ENCODE measurements at places on chromosomes 11 and 22.

GRCh38 chr11:117815262-117815803 lies 9.2 kb downstream of the FXYD2 start:
- no peak for DNase-seq

GRCh38 chr11:2770761-2771301 lies 71.0 kb upstream of the KCNQ1OT1 start:
- DNase-seq: peak; percentile 7

GRCh38 chr11:76756341-76756741 lies 26.8 kb upstream of the TSKU start:
- DNase-seq: no peak

GRCh38 chr22:49087198-49087597 lies 740.5 kb downstream of the BRD1 start:
- peak; percentile 26 for DNase-seq

DNA sequence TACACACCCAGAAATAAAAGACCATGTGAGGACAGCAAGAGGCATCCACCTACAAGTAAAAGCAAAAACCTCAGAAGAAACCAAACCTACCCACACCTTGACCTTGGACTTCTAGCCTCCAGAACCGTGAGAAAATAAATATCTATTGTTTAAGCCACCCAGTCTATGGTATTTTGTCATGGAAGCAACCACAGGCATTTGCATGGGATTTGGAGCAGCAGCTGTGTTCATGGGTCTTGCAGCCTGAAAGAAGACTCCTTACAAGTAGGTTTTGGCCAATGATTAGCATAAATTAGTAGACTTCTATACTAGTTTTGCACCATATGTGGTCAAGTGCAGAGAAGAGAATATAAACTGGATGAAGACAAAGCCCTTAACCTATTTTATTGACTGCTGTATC lies 27.9 kb downstream of the FSHB start:
- DNase-seq: no peak

DNA sequence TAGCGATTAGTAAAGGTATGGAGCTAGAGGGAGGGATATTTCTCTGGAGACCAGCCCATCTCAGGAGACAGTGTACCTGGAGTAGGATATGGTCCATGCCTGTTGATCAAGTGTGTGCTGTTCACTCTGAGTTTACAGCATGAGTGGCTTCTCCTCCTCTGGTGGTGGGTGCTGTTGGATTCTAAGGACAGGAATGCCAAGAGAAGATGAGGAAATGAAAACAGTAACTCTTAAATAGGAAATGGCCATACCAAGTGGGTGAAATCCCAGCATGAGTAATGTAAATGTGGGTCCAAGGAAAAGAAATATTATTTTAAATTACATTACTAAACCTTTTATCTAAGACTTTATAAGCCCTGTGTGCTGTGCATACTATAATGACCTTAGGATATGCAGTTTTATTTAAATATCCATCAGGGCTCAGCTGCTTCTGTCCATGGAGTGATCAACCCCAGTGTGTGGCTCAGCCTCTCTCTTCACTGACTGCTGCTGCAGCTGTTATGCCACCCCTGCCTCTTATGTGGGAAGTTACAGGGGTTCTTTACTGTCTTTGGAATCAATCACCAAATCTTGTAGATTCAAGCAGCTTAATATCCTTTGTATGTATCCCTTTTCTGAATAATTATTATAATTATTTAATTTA lies 54.3 kb downstream of the FAT3 start:
- no peak for DNase-seq

DNA sequence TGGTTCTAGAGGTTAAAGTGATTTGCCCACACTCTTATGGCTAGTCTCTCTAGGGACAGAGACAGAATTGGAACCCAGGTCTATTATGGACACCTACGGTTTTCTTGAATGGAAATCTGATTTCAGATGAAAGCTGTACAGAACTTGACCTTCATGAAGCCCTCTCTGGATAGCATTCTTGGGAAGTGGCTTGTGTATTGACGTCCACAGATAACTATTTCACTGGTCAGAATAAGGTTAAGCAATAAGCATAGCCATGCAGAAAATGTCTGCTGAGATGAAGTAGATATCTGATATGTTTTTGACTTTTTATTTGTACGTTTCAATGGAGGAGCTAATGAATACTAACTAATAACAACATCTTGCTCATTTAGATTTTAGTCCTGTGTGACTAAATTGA lies 1.1 kb downstream of the TLCD5 start:
- DNase-seq: no peak

- DNase-seq: peak; percentile 79
Observed at GRCh38 chr22:50674606-50675552, 2.3 kb downstream of the SHANK3 start.

- DNase-seq: no peak
Observed at GRCh38 chr11:119567688-119568582, 145.0 kb upstream of the THY1 start.

GRCh38 chr22:43128116-43128515 lies 15.1 kb downstream of the MCAT start:
- no peak for DNase-seq

GRCh38 chr11:96543177-96543576 lies 153.4 kb downstream of the JRKL start:
- no peak for DNase-seq

DNA sequence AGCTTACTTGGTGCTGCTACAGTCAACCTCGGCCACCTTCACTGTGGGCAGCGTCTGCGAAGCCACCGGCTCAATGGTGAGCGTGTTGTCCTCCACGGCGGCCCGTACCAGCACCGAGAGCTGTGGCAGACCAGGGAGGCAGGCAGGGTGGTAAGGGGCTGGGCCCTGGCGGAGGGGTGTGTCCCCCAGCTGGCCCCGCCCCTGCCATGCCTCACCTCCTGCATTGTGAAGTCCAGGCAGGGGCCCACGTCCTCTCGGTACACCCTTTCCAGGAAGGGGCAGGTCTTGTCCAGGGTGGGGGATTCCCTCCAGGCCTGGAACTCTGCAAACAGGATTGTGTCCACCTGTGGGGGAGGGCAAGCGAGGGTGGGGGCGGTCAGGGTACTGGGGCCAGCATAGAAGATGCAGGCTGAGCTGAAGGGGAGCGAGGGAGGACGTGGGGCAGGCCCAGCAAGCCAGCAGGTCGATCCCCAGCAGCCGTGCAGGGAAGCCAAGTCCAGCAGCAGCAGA lies 12.8 kb downstream of the RAB3IL1 start:
- DNase-seq: no peak

GRCh38 chr11:16921019-16921418 lies 93.2 kb downstream of the PLEKHA7 start:
- no peak for DNase-seq

GRCh38 chr22:24526191-24526590 lies 28.7 kb downstream of the GUCD1 start:
- DNase-seq: peak; percentile 54

GRCh38 chr11:47941907-47942558 lies 38.3 kb upstream of the PTPRJ start:
- no peak for DNase-seq

GRCh38 chr22:39724390-39724789 lies 153.8 kb downstream of the CACNA1I start:
- no peak for DNase-seq

- no peak for DNase-seq
Observed at GRCh38 chr11:72483412-72484186, 49.3 kb upstream of the CLPB start.

- DNase-seq: no peak
Observed at GRCh38 chr11:78810559-78811009, 235.9 kb upstream of the NARS2 start.

DNA sequence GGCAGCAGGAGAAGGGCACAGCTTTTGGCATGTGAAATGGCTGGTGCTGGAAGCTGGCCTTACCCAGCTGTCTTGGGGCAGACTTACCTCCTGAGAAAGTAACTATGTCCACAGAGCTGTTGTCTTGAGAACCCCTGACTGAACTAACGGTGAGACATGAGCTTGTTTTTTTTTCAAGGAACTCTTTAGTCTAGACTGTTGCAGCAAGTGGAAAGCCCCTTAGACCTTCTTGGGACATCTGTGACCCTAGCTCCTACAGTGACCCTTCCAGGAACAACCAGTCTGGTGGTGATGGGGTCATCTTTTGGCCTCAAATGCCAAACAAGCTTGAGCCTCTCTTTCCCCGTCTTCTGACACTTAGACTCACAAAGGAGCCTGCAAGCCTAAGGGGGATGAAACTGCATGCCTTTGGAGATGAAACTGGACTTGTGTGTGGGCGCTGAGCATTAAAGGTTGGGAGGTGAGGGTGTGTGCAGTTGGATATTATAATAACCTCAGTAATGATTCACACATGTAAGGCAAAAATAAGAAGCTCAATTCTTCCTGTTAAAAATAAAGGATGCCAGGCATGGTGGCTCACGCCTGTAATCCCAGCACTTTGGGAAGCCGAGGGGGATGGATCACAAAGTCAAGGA lies 35.4 kb downstream of the SDHD start:
- DNase-seq: no peak

DNA sequence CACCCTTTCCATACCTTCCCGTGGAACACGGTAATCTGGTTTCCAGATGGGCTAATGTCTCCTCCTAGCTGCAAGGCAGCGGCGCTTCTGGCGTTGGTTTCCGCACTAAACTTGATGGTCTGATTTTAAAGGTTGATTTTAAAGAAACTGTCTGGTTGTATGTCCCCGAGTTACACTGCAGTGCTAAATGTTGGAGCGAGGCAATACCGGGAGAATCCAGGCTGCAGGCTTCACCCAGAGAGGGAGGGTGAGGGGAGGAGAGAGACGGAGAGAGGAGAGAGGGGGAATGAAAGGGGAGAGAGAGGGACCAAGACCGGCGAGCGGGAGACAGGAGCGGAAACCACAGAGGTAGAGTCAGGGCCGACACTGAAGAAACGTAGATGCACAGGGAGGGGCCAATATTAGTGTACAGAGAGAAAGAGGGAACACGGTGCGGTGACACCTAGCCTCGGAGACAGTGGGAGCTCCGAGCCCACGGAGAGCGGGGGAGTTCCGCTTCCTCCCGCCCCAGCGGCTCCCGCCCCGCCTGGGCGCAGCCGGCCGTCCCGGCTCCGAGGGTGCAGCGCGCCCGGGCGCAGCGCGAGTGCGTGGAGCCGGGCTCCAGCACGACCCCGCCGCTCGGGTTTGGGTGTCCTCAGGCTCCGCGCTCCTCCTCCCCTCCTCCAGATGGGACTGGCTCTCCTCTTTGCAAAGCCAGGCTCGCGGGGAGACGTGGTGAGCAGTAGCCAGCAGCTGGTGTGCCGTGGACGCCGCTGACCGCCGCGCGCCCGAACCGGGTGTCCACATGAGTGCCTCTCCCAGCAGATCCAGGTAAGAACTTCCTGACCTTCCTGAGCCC lies 71.9 kb upstream of the GRAMD1B start:
- DNase-seq: peak; percentile 67

GRCh38 chr11:72119198-72119597 lies 6.7 kb upstream of the ANAPC15 start:
- no peak for DNase-seq

GRCh38 chr11:78807351-78807750 lies 232.7 kb upstream of the NARS2 start:
- no peak for DNase-seq

DNA sequence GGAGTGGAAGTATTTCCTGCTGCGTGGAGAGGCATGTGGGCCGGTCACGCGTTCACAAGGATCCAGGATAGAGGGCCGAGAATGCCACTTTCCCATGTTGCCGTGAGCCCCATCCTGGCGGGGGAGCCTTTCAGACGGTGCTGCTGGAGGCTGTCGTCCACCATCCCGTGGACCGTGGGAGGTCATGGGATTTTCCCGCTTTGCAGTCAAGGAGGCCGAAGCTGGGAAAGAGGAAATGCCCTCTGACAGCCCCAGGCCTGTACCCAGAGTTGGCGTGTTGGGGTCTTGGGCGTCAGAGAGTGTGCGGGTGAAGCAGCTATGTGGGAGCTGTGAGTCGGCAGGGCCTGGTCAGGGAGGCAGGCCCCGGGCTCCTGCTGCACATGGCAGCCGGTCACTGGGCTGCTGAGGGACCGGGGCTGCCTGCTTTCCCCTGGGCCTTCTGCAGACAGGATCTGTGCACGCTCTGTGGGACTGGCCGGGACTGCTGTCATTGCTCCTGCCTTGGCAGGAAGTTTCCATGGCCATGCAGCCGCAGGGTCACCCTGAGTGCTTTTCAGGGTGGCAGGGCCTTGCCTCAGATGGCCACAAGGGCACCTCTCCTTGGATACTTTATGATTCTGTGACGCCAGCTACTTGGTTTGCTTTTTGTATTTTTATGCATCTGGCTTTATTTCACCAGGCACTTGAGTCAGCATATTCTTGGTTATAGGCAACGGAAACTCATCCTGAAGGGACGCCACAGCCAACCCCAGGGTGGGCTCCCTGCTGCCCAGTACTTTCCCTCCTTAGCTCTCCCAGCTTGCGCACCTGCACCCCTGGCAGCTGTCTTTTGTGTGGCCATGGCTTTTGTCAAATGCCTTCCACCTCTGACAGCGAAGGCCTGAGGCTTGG lies 52.4 kb downstream of the AP2A2 start:
- no peak for DNase-seq

GRCh38 chr11:18563090-18563730 lies 25.3 kb downstream of the UEVLD start:
- DNase-seq: no peak

DNA sequence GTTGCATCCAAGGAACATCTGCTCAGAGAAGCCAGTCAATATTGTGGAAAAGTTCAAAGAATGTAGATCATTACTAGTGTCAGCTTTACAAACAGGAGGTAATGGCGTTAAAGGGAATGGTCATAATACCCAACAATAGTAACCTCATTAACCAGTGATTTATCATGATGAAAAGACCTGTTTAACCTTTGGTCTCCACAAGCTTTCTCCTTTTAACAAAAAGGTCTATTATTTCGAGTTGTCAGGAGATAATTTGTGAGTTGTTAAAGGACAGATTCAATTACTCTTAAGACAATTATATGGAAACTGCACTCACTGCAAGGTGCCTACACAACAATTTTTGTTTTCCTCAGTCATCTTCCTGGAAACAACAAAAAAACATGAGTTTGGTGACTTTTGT lies 73.8 kb upstream of the HTATIP2 start:
- DNase-seq: no peak

DNA sequence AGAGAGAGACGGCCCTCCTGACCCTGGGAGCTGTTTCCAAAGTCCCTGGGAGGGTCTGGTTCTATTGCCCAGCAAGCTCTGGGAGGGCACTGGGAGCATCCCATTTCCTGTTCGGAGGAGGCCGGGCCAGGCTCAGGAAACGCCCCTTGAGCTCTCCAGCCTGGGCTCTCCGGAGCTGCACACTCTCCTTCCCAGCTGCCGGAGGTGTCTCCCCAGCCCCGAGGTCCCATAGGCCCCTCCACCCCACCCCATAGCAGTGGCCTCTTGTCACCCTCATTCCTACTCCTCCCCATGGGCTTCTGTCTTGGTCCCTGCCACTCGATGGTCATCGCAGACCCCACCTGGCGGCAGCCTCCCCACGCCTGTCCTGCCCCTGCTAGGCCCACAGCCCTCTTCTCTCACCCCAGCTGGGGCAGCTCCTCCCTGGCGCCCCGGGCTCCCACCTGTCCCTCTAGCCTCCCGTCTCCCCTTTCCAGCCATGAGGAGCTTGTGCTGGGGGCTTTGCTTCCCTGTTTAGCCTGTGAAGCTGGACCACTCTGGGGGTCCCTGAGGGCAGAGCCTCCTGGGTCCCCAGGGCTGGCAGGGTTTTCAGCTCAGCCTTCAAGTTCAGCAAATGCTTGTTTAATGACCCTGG lies 2.8 kb downstream of the TSPAN32 start:
- DNase-seq: peak; percentile 4

- no peak for DNase-seq
Observed at GRCh38 chr22:40428796-40429195, 58.4 kb downstream of the SGSM3 start.

GRCh38 chr22:39292031-39292462 lies 27.4 kb downstream of the RPL3 start:
- no peak for DNase-seq

GRCh38 chr11:8206251-8207079 lies 37.6 kb upstream of the RIC3 start:
- no peak for DNase-seq
